ENCODE measurements at places on chromosomes 11 and 22.

- no peak for DNase-seq
These were observed 57.7 kb upstream of the CARD18 start for GRCh38 chr11:105197071-105197815.

DNA sequence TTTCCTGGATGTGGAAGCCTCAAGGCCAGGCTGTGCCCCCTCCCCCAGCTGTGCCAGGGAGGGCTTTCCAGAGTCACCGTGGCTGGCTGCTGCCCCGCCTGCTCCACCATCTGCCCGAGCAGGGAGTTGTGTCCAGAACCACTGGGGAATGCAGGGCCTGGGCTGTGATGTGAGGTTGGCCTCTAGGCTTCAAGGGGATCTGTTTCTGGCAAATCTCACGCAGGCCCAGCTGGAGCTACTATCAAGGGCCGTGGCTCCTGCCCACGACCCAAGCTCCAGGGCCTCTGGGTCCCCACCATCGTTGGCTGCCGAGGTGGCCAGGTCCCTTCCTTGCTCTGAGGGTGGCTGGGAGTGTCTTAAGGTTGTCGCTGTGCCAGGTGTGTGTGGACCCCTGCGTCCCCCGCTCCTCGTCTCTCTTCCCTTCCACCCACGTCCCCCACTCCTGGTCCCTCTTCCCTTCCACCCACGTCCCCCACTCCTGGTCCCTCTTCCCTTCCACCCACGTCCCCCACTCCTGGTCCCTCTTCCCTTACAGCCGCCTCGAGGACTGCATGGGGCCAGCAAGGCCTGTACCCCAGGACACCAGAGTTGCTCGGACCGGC, 6.1 kb downstream of the BRSK2 start:
- no peak for DNase-seq

- peak; percentile 28 for DNase-seq
These were observed 112.7 kb upstream of the OR4B1 start for GRCh38 chr11:48103621-48104567.

- DNase-seq = no peak
These were observed 26.8 kb downstream of the PAK1 start for GRCh38 chr11:77446911-77447629.

DNA sequence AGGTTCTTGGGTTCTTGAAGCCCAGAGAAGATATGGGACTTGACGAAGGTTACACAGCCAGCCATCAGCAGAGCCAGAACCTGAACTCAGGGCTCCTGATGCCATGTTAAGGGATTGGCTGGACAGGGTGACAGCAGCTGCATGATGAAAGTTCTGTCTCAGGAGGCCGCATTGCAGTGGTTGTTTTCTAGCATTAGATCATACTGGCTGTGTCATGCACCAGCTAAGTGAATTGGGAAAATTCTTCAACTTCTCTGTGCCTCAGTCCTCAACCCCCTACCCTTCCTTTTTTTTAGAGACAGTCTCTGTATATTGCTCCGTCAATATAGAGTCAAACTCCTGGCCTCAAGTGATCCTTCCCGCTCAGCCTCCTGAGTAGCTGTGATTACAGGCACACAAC, 5.4 kb upstream of the LTBP3 start:
- no peak for DNase-seq

GRCh38 chr22:50621948-50622722, 5.8 kb downstream of the ARSA start:
- no peak for DNase-seq

DNA sequence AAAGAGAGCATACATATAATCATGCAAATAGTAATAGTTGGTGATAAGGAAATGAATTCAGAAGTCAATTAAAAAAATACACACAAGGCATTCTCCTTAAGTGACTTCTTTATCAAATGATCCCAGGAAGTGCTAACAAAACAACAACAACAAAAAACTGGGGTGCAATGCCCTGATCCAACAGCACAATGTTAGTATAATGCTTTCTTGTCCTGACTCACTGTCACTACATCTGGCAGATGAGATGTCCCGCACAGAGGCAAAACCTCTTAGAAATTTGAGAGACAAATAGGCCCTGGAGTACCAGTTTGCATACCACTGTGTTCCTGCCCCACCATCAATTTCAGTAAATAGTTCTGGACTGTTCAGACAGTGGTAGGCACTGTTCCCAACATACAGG, 11.0 kb upstream of the AMBRA1 start:
- DNase-seq = no peak

GRCh38 chr22:48780597-48781277, 1046.9 kb downstream of the BRD1 start:
- no peak for DNase-seq

- DNase-seq = peak; percentile 66
These were observed 4.3 kb downstream of the IGSF22 start for GRCh38 chr11:18721561-18722292.

DNA sequence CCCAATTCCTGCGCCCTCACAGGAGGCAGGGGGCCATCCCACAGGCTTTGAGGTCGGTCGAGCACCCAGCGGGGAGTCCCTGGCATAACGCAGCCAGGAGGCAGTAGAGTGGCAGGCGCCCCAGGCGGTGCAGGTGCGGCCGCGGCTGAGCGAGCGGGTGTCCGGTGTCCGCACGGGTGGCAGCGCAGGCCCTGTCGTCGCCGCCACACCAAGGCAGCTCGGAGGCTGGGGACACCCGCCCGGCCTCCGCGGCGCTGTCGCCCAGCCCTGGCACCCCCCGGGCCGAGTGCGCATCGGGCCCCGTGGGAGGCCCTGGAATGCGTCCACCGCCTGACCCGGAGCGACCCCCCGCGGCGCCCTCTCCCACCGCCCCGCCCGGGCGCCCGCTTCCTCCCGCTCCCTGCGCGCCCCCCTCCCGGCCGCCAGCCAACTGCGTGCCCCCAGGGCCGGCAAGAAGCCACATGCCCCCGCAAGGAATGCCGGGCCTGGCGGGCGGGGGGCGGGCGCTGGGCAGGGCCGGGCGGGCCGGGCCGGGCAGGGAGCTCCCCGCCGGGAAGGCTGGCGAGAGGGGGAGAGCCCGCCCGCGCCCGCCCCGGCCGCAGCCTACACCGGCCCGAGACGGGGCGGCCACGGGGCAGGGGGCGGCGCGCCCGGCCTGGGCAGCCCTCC, 33.9 kb downstream of the PRDM11 start:
- DNase-seq = peak; percentile 53
